ENCODE measurements at places on chromosomes 12 and 14.

DNA sequence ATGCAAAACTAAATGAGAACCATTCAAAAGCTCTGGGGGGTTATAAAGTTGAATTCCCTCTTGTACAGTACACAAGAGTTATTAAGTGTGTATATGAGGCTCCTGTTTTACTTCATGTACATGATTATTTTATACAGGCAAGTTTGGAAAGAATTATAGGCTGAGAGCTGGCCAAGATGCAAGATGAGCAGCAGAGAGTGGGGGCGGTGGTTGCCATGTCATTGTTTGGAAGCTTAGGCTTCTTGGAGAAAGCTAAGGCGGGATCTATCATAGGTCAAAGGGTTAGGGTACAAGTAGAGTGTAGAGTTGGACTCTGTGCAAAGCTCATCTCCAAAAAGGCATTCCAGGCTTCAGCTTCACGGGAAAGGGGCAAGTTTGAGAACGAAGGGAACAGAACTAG lies 297.1 kb upstream of the TBX3 start:
- DNase-seq, result no peak

GRCh38 chr14:52650774-52651173 lies 44.6 kb downstream of the ERO1A start:
- DNase-seq, result no peak

DNA sequence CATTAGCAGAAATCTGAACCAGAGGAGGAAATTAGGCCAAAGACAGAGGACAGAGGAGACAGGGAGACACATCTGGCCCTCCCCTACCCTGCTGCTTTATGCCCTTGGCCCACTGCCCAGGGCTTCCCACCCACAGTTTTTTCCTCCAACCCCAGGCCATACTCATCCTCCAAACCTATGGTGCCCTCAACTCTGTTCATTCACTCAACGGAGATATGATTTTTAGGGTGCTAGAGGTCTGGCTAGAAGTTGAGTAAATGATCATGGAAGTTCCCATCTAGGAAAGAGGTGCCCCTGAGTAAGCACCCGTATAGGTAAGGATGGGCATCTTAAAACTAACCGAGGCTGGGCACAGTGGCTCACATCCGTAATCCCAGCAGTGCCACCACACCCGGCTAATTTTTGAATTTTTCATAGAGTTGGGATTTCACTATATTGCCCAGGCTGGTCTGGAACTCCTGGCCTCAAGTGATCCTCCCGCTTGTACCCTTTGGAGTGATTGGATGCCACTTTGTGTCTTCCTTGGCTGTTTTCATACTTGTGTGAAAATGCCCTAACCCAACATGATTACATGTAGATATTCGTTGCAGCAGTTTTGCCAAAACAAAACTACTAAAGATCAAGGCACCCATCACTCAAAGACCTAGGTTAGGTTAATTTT lies 4.4 kb downstream of the KRT18 start:
- no peak for DNase-seq

GRCh38 chr14:82694820-82695219 lies 1161.2 kb upstream of the SEL1L start:
- DNase-seq, result no peak

GRCh38 chr12:105977652-105978051 lies 161.1 kb downstream of the NUAK1 start:
- no peak for DNase-seq

Data from Peyer's patch (tissue), 4 donors.